ENCODE measurements at places on chromosomes 16 and 17.

GRCh38 chr16:66366433-66367299, at the start of gene CDH5:
Gene CDH5 (plus strand): TSS chr16:66366691. CDS start chr16:66379338, 12,647 bp downstream.
- DNase-seq, result peak; percentile 92

- DNase-seq, result no peak
Measured at GRCh38 chr17:81238490-81238814, 403 bp downstream of the TEPSIN start.

DNA sequence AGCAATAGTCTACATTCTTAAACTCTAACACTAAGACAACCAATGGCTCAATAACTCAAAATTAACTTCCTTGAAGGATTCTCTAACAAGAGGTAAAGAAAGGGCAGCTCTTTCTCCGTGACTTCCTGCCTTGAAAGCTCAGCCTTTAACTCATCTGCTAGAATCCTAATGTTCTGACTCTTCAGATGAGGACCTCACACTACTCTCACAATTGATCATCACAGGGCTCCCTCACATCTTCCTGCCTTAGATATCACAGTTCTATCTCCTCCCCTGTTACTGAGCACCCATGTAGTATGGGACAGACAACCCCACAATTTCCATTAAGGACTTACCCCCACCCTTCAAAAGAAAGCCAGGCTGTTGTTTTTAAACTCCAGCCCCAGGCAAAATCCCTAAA, 33.5 kb downstream of the SMURF2 start:
- DNase-seq, result no peak

DNA sequence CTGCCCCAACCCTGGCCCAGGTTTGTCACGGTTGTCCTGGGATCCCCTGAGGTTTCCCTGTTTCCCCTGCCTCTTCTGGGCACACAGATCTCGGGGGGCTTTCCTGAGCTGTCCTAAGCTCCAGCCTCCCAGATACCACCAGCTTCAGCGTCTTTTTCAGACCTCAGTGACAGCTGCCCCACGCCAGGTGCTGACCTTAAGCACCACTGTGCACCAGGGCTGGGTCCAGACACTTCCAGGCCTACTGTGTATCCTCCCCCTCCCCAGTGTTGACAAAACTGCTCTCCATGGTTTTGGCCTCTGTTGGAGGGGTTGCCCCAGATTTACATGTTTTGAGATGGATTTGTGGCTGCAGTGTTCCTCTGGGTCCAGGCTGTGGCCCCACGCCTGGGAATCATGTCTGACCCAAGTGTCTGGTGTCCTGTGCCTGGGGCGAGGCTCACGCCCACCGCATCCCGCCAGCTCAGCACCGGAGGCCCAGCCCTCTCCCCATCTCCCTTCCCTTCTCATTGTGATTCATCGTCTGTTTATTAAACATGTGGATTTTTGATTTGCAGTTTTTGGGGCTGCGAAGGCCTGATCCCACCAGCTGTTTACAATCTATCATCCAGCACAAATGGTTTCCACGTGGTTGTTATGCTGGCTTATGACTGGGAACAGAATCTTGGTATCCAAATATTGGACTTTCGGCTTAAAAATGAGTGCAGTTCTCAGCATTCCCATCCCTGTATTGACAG, 82.1 kb downstream of the METRNL start:
- peak; percentile 79 for DNase-seq

GRCh38 chr16:50740736-50741135, 1.1 kb upstream of the CYLD start:
- DNase-seq, result no peak

DNA sequence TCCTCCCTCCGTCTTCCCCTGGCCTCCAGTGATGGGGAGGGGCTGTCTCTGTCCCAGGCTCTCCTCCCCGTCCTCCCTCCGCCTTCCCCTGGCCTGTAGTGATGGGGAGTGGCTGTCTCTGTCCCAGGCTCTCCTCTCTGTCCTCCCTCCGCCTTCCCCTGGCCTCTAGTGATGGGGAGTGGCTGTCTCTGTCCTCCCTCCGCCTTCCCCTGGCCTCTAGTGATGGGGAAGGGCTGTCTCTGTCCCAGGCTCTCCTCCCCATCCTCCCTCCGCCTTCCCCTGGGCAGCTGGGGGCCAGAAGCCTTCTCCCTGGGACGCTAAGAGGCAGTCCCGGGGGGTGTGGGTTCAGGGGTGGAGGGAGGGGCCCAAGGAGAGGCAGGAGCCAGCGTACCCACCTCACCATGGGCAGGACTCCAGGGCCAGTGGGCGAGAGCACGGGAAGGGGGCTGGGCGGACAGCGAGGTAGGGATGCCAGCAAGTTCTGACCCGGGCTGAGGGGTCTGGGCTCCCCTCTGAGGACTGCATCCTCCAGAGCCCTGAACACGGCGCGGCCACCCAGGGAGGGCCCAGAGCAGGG, 14.8 kb downstream of the UTS2R start:
- DNase-seq, result peak; percentile 79

- no peak for DNase-seq
Measured at GRCh38 chr17:51359055-51359454, 98.7 kb downstream of the UTP18 start.

DNA sequence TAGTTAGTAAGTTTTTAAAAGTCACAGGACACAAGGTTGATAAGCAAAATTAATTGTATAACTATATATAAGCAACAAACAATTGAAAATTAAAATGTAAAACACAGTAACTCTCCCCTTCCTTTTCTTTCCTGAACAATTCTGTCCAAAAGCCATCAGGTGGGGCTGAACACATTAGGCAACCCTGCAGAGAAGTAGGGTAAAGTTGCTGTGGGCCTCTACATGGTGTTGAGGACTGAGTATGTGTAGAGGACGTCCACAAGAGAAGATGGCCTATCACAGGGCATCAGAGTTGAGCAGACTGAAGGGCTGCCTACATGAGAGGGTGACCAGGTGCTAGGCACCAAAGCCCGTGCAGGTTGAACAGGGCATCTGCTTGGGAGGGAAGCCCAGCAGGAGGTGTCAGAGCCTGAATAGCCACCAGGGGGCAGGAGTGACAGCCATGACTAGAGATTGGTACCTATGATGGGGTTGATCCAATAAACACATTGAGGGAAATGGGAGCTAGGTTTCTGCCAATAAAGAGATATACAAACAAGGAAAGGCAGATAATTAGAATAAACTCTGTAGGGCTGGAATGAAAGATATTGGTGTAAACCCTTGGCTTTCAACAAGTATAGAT, 415.1 kb downstream of the NPIPA8 start:
- no peak for DNase-seq

GRCh38 chr16:55846598-55847346, 13.9 kb upstream of the CES1 start:
- DNase-seq, result no peak

DNA sequence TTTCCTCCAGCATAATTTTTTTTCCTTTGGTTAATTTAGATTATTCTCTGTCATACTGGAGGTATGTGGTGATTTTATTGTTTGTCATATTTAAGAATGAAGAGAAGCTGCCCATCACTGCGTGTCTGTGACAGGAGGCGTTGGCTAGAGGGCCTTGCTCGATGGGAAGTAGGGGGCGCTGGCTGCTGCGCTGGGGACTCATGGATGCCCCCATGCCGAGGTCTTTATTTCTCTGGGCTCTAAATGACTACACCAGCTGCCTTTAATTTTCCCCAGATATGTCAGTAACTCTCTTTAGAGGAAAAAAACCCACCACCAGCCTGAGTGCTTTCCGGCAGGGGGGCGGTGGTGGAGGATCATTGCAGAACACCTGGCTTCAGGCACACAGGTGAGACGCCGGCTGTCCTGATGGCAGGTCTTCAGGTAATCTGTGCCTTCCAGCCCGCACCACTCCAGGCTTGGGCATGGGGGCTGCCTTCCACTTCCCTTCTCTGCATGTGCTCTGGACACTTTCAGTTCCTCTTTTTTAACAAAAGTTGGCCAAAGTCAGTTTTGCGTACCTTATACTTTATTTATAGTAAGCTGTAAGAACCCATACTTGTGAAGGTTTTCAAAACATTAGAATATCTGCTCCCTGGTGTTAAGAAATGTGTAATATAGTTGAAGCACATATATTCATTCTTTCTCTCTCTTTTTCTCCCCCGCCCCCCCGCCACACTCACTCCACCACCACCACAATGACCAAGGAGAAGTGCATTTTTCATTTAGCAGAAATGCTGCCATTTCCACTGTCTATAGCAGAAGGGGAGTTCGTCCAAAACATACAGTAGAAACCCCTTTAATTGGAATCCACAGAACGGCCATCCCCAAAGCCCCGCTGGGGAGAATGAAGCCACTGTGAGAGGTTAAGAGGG, 192.7 kb downstream of the RPTOR start:
- no peak for DNase-seq

DNA sequence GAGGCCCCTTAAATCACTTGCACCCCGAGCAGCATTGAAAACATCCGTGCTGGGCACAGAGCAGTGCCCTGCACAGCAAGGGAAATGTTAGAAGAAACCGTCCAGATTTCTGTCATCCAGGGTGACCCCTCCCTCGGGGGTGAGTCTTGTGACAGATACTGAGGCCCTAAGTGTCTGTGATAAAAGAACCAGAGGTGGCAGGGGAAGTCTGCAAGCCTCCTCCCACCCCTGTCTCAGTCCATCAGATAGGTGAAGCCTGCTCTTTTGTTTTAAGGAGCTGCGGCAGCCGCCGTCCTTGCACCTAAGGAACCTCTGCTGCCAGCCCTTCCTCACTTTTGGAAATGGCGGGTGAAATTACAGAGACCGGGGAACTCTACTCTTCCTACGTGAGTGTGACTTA, 845 bp upstream of the NAT9 start:
- DNase-seq, result no peak

DNA sequence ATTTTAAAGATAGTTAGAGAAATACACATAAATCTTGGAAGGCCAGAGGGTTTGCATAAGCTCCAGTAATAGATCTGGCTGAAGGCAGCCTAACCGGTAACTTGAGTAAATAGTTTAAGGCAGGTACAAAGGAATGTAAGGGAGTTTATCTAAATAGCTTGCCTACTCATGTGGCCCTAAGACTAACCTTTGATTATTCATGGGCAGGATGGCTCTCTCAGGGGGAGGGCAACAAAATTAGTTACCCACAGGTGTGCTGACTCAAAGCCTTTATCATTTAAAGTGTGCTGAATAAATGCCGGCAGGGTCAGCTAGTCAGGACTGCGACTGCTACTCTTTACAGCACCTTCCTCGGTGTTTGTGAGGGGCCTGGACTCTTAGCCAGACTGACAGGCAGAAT, 761.3 kb upstream of the KIF2B start:
- DNase-seq, result no peak

DNA sequence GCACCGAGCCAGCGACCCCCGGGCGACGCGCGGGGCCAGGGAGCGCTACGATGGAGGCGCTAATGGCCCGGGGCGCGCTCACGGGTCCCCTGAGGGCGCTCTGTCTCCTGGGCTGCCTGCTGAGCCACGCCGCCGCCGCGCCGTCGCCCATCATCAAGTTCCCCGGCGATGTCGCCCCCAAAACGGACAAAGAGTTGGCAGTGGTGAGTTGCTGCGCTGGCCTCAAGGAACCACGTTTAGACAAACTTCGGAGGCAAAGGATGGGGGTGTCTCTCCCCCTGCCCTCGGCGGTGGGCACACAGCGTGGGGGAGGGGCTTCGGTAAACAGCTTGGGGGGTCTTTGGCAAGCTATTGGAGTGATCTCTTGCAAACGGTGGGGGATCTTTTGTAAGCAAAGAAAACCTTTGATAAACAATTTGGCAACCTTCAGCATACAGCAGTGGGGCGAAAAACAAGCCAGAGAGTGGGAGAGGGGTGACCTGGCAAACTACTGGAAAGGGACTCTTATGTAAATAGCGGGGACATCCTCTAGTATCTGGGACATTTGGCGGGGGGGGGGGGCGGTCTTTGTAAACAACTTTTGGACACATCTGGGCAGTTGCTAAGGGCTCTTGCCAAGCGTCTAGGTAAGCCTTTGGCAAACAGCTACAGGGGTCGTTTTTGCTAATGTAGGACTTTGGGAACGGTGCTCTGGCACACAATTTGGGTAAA, 587 bp downstream of the MMP2 start:
- DNase-seq, result peak; percentile 77

DNA sequence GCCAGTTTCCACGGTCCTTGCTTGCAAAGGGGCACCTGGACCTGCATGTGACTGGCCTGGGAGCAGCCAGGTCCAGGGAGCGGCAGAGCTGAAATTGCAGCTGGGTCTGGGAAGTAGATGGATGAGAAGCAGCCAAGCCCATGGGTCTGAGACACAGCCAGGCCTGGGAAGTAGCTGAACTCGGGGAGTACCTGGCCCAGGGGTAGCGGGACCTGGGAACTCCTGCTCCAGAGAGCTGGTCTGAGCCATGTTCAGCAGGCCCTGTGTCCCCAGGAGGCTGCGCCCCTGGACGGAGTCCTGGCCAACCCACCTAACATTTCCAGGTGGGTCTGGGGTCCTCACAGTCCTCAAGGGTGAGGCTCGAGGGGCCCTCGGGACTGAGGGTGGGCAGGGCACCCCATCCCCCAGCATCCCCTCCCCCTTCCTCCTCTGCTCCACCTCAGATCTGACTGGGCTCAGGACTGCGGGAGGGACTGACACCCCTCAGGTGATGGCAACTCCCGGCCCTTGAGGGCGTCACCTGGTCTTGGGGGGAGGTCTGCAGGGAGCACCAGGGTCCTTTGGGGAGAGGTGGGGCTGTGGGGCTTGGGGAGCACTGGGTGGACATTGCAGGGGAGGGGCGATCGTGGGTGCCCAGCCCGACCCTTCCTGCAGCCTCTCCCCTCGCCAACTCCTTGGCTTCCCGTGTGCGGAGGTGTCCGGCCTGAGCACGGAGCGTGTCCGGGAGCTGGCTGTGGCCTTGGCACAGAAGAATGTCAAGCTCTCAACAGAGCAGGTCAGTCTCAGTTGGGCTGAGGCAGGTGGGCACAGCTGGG, 3.0 kb downstream of the MSLN start:
- DNase-seq, result no peak

GRCh38 chr16:1564325-1564724, 30.9 kb downstream of the TMEM204 start:
- DNase-seq, result no peak

DNA sequence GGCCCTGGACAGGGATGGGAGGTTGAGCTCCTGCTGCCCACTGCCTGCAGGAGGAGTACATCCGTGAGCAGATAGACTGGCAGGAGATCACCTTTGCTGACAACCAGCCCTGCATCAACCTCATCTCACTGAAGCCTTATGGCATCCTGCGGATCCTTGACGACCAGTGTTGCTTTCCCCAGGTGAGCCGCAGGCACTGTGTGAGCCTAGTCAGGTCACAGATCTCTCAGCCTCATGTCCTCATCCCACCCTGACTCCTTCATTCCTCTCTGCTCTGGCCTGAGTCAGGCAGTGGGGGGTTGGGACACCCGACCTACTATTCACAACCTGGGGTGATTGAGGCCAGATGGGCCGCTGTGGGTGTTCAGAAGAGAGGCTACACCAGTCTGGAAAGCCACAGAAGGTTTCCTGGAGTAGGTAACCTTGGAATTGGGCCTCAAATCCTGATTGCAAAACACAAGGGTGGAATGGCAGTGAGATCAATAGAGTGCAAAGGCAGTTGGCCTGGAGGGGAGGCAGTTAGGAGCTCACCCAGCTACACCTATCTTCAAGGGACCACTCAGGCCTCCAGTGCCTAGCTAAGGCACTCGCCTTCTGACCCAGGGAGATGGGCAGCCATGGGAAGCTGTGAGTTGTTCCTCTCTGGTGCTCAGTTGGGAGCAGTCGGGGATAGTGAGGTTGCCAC, 29.7 kb downstream of the MYO15A start:
- no peak for DNase-seq

GRCh38 chr17:71649941-71650350, 470.9 kb upstream of the SOX9 start:
- no peak for DNase-seq

- DNase-seq, result no peak
Measured at GRCh38 chr16:67856927-67857546, 9.5 kb upstream of the CENPT start.

GRCh38 chr17:48883171-48883570, 9.4 kb upstream of the ATP5MC1 start:
- DNase-seq, result no peak

Measured in posterior vena cava (tissue), 2 donors.